Muscle of back (tissue), 13 donors: ENCODE measurements at places on chromosomes 16 and 17. TPM values are rescaled to one million over a fixed set of nuclear protein-coding genes. Genes with fewer than 3 reads are reported as not detected.

The CBLN1 gene
- polyA plus RNA-seq: 0.94 TPM

GRCh38 chr17:34614698-34615097, 35.3 kb downstream of the TMEM132E start:
- no peak for DNase-seq

The HOXB5 gene
- 4.9 TPM for polyA plus RNA-seq

The PLCG2 gene
- polyA plus RNA-seq: 5.7 TPM

GRCh38 chr16:17557480-17557879, 86.7 kb upstream of the XYLT1 start:
- no peak for DNase-seq

DNA sequence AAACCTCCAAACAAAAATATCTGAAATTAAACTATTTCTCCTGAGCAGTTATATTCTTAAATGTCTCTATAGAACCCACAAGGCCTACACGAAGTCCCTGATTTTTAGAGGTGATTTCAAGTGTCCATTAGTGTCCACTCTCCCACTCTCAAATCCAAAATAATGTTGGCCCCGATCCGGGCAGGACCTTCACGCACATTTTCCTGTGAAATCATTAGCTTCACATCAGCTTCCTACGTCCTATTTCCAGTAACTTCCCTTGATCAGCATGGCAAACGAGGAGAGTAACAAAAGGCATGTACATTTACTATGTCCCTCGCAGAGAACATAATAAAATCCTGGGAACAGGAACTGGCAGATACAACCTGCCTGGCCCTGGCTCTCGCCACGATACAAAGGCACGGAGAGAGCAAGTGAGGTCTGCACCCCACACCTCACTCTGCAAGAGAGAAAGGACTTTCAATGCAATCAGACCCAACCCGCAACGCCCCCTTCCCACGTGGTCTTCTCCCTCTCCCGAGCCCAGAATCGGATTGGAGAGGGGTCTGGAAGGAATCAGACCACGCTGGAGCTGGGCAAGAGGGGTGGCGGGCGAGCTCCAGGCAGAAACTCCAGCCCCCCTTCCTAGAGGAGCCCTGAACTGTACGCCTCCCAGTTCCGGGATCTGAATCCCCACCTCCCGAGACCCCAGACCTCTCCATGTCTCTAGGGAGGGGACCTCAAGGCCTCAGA, 17.5 kb upstream of the C17orf78 start:
- peak; percentile 87 for DNase-seq

The GPR179 gene
- 0.69 TPM for polyA plus RNA-seq

- no peak for DNase-seq
Observed at GRCh38 chr17:82619641-82620040, 28.6 kb downstream of the WDR45B start.

The MAZ gene
- polyA plus RNA-seq: 241 TPM

GRCh38 chr16:72800524-72801161, 247.3 kb downstream of the ZFHX3 start:
- DNase-seq: no peak

- no peak for DNase-seq
Observed at GRCh38 chr17:27526604-27527002, 70.4 kb downstream of the KSR1 start.

DNA sequence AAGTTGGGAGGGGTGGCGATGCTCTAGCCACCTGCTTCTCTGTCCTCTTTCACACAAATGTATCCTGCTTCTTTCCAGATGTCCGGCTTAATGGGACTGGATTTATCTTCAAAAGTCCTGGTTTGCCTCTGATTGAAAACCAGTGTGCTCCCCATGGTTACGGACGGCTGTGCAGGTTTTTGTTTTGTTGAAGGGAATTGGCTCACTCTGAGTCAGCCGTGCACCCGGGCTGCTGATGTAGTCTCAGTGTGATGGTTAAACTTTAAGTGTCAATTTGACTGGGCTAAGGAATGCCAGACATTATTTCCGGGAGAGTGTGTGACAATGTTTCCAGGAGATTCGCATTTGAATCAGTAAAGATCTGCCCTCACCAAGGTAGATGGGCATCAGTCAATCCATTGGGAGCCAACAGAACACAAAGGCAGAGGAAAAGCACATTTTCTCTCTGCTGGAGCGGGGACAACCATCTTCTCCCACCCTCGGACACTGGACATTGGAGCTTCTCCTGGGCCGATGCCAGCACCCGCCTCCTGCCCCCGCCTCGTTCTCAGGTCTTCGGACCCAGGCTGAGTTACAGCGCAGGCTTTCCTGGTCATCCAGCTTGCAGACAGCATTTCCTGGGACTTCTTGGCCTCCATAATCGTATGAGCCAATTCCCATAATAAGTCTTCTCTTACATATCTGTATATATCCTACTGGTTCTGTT, 126.9 kb upstream of the TNRC6C start:
- peak; percentile 63 for DNase-seq

DNA sequence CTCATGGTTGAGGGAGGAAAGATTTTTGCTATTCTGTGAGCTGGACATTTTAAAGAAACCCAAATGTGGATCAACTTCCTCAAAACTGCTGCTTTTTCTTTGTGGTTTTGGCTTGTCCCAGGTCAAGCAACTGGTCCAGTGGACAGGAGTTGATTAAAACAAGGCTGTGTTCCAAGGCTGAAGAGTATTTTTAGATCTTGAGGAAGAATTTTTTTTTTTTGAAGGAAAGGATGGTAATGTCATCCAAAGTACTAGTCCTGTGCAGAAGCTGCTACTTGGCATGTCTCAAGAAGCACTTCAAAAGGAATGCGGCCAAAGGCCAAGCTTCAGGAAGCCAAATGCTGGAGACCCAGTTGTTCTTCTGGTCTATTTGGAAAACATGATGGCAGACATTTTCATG, 8.0 kb upstream of the MYH2 start:
- peak; percentile 36 for DNase-seq

- DNase-seq: no peak
Observed at GRCh38 chr17:4944163-4944553, 4.1 kb downstream of the RNF167 start.

DNA sequence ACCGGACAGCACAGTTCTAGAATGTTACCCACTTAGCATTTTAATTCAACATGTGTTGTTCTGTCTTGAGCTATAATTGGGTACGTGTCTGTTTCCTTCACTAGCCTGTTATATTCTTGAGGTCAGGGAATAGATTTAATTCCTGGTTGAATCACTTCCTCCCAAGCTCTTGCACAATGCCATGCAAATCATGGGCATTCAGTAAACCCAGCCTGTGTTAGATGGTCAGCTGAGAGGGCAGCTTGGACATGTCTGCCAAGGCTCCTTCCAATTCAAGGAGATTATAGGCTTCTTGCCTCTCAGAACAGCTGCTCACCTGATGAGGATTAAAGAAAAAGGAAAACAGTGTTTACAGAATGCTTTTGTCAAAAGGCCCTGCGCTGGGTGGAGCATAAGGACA, 12.6 kb downstream of the C1QTNF1 start:
- DNase-seq: no peak

The SLC16A13 gene
- 1.9 TPM for polyA plus RNA-seq

The SLC52A1 gene
- polyA plus RNA-seq: 0.13 TPM

The CD300LB gene
- polyA plus RNA-seq: 0.20 TPM

DNA sequence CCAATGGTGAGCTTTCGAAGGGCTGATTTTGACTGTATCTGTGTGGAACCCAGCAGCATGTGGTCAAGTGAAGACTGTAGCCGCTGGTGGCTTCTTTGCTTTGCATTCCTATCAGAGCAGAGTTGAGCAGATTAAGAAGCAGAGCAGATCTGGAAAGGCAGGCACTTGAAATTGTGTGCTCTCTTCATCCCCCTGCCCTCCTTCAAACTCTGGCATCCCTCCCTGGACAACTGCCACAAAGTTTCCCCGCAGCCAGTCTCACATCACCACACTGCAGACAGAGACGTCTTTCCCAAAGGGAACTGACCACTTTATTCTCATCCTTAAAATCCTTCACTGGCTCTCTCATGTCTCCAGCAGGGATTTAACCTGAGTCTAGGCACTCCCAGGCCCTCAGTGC, 237.1 kb upstream of the DYNLRB2 start:
- no peak for DNase-seq

GRCh38 chr17:49992933-49993422, 2.0 kb downstream of the DLX3 start:
- no peak for DNase-seq

The SETD1A gene
- 11.2 TPM for polyA plus RNA-seq

GRCh38 chr17:2906901-2907300, 110.7 kb downstream of the RAP1GAP2 start:
- no peak for DNase-seq

DNA sequence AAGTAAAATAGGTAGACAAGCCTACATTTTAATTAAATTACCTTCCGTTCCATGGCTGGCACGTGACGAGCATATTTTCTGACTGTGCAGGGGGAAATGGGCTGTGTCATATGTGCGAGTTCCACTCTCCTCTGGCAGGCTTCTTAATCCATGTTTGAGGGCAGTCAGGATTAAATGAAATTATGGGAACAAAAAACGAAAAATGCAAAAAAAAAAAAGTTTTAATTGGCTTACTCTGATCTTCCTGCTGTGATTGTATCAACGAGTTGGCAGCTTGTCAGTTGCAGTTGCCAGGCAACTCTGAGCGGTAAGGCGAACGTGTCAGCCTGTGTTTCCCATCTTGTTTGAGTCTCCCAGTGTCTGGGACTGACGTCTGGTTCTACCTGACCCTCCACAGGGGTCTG, 302.9 kb upstream of the XYLT1 start:
- DNase-seq: peak; percentile 13

The EPOP gene
- polyA plus RNA-seq: 0.48 TPM

The CACNG5 gene
- polyA plus RNA-seq: not detected

The TBC1D3H gene
- polyA plus RNA-seq: not detected

DNA sequence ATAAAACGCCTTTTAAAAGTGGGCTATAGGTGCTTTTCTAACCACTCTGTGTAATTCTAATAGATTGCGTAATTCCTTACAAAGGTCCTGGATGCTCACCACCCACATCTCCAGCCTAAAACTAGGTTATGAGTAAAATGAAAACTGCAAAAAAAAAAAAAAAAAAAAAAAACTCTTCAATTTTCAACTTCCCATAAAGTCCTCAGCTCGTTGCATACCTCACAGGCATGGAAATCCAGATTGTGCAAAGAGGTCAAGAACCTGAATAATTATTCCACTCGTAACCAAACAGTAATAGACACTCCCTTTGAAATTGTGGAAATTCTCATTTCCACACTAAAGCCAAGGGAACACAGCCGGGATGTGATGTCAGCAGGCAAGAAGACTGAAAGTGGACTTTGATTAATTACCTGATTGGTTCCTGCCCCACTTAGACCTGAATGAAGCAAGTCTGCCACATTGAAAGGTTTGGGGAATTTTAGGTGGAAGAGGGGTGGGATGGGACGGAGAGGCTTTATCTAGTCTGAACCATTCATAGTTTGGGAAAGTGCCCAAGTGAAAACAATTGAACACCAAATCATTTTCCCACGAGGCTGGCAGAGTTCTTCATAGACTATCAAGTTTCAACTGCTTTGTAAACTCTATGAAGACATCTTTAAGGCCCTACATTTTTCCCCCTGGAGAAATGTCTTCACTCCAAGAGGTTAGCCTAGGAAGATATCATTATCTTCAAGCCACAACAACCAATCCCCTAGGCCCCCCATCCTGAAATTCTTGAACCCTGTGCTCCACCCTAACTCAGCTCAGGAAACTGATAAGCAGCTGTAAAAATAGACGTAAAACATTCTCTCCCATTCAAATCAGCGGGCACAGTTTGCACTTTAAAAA, 49.1 kb upstream of the TANC2 start:
- DNase-seq: no peak

The ARL5C gene
- 0.38 TPM for polyA plus RNA-seq

DNA sequence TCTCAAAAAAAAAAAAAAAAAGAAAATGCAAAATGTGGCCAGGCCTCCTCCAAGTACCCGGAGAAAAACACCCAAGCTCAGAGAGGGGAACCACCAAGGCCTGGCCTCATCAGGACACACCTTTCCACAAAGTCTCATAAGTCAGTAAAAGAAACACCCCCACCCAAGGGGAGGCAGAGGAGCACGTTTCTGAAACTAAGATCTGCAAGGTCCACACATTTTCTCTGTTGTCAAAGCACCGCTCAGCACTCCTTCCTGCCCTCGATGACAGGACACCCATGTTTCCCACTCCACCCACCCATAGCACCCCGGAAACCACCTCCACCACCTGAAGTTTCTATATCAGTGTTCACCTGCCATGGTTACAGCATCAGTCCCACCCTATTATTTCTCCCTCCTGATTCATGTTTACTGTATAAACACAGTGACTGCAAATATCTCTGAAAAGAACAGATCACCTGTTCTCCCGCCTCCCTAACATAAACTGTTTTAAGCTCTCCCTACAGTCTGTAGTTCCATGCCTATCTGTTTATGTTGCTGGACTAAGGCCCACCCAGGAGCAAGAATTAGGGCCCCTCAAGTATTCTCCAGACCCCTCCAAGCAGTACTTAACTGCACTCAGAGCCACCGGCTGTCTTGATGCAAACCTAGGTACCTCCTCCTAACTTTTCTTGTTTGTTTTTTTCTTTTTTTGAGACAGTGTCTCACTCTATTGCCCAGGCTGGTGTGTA, 2.0 kb downstream of the CORO7 start:
- no peak for DNase-seq

The FOXL1 gene
- 0.58 TPM for polyA plus RNA-seq

- DNase-seq: peak; percentile 96
Observed at GRCh38 chr17:40320756-40321523, 12.0 kb downstream of the RARA start.

- no peak for DNase-seq
Observed at GRCh38 chr17:58378733-58379510, 26.9 kb upstream of the SUPT4H1 start.

The CCDC40 gene
- polyA plus RNA-seq: 3.3 TPM
